CD4-positive, alpha-beta T cell treated with Interleukin-17A for 4 hours (primary cell): ENCODE measurements at places on chromosomes 3 and 15.

DNA sequence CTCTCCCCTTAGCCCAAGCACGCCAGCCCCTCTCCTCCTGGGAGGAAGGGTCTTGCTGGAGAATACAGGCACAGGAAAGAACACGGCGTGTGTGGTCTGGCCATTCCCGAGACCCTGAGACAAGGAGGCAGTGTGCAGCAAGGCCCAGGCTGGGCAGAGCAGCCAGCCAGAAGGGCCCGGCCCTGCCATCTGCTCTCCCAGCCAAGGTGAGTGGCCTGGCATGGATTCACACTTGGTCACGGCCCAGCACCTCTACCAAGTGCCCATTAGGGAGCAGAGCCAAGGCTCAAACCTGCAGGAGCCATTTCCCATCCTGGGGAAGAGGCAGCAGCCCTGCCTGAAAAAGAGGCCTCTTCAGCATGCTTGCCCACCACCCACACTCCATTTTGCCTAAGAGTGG is 28.6 kb downstream of the MEGF11 start:
- DNase-seq, result no peak

DNA sequence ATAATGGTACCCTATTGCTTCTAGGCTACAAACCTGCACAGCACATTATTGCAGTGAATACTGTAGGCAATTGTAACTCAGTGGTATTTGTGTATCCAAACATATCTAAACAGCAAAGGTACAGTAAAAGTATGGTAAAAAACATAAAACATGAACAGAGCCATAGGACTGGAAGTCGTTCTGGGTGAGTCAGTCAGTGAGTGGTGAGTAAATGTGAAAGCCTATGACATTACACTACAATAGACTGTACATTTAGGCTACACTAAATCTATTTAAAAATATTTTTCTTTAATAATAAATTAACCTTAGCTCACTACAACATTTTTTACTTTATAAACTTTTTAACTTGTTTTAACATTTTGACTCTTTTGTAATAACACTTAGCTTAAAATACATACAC is 21.3 kb downstream of the RAB6B start:
- DNase-seq, result no peak

- DNase-seq, result no peak
Observed at GRCh38 chr3:40309925-40310695, 603 bp downstream of the EIF1B start.

- peak; percentile 43 for DNase-seq
Observed at GRCh38 chr3:69161587-69162307, 39.4 kb upstream of the LMOD3 start.

GRCh38 chr3:134059671-134060560 is 30.2 kb upstream of the SLCO2A1 start:
- no peak for DNase-seq

GRCh38 chr3:185145511-185145910 is 7.3 kb downstream of the C3orf70 start:
- DNase-seq, result no peak

GRCh38 chr3:73056014-73056844 is 5.2 kb upstream of the EBLN2 start:
- no peak for DNase-seq

GRCh38 chr3:45599984-45600650 is 5.6 kb downstream of the LIMD1 start:
- DNase-seq, result no peak

DNA sequence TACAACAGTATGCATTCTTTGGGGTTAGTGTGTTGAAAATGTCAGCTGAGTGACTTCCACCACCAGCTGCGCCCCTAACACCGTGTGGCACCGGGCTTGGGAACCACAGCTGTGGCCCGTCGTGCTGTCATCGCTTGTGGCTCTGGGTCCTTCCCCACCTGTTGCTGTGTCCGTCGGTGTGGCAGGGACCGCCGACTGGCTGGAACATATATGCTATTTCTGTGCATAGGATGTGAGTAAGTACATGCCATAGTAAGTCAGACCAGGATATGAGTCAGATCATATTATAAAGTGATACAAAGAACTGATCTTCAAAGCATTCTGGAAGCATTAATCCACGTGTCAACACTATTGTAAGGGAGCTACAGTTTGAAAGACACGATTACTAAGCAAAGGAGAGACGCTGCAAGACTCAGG is 31.9 kb downstream of the EHD4 start:
- DNase-seq, result peak; percentile 58

GRCh38 chr3:87771337-87772192 is 287.2 kb downstream of the CGGBP1 start:
- peak; percentile 41 for DNase-seq

DNA sequence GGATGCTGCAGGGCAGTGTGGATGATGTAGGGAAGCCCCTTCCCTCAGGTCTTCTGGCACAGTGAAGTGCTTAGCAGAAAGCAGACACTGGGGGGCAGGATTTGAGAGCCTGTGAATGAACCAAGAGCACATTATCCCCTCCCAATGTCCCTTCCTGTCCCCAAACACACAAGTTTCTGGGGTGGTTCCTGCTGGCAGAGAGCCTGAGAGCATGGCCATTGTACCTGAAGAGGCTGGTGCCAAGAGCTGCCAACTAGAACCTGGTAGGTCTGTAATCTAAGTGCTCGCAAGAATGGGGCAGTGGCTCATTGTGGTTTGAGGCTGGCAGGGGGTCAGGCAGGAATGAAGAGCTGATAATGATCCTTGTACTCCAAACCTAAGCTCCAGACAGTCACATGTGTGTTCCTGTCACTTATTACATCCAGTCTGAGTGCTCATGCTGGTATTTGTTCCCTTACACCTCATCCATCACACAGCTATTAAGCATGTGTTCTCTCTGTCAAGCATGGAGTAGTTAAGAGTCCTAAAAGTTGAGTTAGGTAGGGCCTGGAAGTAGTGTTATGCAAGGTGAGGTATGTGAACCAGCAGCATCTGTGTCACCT is 6.7 kb upstream of the CCR1 start:
- DNase-seq, result no peak

GRCh38 chr3:175149675-175150074 is 290.5 kb downstream of the NAALADL2 start:
- no peak for DNase-seq

- DNase-seq, result no peak
Observed at GRCh38 chr15:89364741-89365450, 30.3 kb upstream of the POLG start.

DNA sequence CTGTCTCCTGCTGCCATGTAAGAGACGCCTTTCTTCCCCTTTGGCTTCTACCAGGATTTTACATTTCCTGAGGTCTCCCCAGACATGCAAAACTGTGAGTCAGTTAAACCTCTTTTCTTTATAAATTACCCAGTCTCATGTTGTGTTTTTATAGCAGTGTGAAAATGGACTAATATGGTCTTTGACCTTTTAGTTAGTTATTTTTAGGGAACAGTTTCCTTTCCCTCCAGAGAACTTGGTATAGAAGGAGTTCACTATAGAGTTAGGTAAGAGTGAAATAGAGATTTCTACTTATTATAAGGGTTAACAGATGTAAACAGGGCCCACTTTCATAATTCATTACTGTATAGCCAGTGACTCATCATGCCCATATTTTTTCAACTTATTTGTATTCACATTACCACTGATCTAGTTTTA is 170.9 kb downstream of the UNC13C start:
- DNase-seq, result no peak

- no peak for DNase-seq
Observed at GRCh38 chr15:73925848-73926218, 429 bp upstream of the LOXL1 start.

DNA sequence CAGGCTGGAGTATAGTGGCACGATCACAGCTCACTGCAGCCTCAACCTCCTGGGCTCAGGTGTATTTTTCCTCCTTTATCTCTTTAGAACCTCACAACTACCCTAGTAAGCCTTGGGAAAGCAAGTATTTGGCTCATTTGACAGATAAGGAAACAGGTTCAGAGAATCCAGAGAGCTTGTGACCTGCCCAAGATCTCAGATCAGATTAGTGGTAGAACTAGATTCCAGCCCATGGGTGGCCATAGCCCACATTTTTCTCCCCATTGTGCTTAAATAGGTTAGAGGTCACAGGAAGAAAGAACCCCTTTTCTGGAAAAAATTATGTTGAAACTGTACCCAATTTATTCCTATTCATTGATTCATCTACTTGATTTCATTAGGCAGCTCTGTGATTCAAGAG is 64.3 kb downstream of the TSC22D2 start:
- no peak for DNase-seq

DNA sequence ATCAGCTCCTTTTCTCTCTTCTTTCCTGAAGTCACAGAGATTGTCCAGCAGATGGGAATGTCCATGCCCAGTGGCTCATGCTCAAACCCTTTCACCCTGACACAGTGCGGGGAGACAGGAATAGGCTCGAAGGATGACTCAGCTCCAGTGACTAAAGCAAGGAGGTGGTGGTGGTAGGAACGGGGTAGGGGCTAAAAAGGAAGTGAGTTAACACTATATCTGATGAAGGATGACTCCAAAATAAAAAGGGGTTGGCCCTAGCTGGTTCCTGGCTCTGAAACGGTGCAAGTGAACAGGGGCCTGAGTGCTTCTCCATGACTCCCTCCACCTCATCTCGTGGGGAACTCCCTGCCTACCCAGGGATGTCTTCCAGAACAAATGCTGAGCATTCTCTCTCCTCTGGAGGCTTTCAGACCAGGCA is 167.4 kb upstream of the LPP start:
- peak; percentile 60 for DNase-seq

DNA sequence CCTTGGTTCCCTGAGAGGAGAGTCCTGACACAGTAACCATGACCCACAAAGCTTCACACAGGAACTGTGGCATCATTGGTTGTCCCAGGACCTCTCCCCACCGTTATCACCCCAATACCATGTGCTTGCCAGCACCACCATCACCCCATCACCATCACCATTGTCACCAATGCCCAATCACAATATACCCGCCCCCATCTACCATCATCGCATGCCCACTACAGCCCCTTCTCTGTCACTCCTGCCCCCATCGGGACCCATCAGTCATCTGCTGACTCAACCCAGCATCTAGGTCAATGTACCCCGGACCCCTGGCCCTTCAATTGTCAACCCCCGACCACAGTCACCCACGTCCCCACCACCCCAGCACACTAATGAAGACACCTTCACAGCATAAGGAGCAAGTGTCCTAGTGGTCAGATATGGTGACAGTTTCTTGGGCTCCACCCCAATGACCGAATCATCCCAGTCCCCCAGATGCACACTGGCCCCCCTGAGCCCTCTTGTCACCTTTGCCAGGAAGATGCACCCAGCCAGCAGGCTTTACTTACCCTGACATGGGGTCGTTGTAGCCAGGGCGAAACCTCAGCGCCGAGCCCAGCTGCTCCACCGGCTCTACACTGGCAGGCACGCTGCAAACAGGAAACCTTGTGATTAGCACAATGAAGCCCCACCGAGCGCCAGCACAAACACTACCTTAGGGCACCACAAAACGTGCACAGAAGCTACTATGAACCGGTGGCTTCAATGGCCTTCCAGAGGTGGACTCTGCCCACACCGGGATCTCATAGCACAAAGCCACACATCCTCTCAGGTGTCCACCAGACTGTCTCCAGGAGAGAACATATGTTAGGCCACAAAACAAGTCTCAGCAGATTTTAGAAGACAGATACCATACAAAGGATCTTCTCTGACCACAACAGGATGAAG is 25.1 kb downstream of the SHISA5 start:
- DNase-seq, result peak; percentile 76

DNA sequence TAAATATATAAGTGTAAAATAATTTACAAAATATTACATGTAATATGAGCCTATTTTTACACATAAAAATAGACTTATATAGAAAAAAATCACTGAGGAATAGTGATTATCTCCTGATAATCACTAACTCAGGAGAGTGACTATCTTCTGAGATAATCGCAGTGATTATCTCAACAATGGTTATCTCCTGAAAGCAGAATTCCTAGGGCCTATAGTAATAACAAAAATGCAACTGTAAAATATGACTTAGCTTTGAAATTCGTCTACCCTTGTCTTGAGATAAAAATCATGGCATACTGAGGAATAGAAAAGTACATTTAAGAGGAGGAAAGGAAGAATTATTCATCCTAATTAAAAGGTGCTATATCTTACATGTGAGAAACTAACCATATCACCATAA is 117.0 kb upstream of the ASB14 start:
- no peak for DNase-seq

DNA sequence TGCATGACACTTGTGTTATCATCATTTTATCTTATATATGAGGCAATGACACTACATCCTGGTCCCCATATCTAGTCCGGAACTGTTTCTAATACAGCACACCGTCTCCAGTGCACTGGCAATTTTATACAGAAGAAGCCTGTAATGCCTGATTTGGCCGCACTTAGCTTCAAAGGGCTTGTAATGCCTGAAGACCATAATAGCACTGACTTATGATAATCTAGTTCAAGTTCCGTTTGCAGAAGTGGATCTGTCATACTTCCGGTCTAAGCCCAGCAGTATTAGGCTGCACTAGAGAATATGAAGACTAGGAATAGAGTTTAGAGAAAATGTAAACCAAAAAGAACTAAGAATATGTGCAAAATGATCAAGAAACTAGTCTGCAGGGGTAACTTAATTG is 1.3 kb downstream of the BNIP2 start:
- peak; percentile 22 for DNase-seq

DNA sequence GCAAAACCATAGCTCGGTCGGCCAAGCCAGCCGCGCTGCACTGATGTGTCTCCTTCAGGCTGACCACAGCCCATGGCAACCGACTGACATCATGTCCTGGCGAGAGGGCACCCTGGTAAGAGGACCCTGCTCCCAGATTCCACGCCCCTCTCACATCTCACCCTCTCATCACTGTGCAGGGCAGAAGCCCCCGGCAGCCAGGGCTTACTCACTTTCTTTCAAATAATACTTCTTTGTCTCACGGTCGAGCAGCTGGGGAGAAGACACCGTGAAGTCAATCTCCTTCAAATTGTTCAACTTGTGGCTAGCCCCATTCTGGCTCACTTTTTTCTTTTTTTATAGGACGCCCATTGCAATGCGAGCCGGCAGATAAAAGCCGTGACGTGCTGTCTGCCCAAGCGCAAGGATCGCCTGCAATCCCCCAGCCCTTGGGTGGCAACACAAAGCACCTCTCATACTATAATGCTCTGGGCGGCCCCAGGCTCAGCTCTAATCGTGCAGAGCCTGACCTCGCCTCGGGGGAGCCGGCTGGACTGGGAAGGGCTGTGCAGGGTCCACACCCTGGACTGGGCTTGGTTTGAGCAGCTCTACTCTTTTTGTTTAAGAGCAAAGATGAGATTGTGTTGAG is 33.6 kb downstream of the VGLL4 start:
- no peak for DNase-seq

- no peak for DNase-seq
Observed at GRCh38 chr3:171165499-171165921, 139.0 kb upstream of the SLC2A2 start.

- DNase-seq, result peak; percentile 45
Observed at GRCh38 chr15:58043192-58043903, 22.2 kb downstream of the ALDH1A2 start.

GRCh38 chr15:39657181-39657580 is 76.3 kb downstream of the THBS1 start:
- no peak for DNase-seq

- no peak for DNase-seq
Observed at GRCh38 chr15:34943711-34944110, 25.8 kb downstream of the AQR start.

GRCh38 chr3:55014081-55014480 is 86.2 kb upstream of the LRTM1 start:
- DNase-seq, result no peak

- no peak for DNase-seq
Observed at GRCh38 chr3:177830411-177830849, 633.1 kb upstream of the TBL1XR1 start.
